ENCODE measurements at places on chromosomes 5 and 9. TPM values are rescaled to one million over a fixed set of nuclear protein-coding genes. Genes with fewer than 3 reads are reported as not detected.

TAS2R1 gene
- not detected for total RNA-seq

GRCh38 chr5:129003232-129003631 is 37.9 kb downstream of the SLC27A6 start:
- DNase-seq = no peak

C9 gene
- total RNA-seq = 0.44 TPM

TMEM252 gene
- total RNA-seq = not detected

BAAT gene
- total RNA-seq = not detected

DNA sequence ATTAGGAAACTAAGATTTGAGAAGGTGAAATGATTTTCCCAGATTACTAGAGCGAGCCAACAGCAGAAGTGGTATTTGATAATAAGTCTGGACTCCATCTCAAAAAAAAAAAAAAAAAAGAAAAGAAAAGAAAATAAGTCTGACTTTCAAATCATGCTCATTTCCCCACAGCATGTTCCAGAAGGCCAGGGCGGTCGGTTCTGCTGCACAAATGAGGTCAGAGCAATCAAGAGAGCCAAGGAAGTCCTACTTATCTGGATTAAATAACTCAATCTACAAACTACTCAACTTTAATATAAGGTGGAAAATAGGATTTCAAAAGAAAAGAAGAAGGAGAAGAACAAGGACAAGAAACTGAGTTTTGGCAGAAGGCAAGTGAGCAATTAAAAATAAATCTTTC is 130.4 kb upstream of the RASA1 start:
- DNase-seq = no peak

RETREG1 gene
- total RNA-seq = not detected

DNA sequence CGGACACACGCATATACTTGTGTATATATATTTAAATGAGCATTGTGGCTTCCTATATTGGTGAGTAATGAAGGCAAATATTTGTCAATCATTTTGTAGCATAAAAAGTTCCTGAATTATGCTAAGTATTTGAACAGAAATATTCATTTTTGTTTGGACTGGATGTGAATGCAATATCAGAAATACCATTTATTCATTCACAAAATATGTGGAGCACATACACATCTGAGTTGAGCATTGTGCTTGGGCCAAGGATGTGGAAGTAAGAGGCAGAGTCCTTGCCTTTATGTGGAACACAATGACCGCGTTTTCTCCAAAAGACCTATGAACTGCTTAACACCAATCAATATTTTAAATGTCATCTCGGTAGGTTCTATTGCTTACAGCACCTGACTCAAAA is 1086.5 kb downstream of the NR2F1-AS1 start:
- DNase-seq = no peak

SPATA31A3 gene
- total RNA-seq = not detected

GRCh38 chr5:102823441-102823874 is 68.4 kb downstream of the PAM start:
- DNase-seq = no peak

DNA sequence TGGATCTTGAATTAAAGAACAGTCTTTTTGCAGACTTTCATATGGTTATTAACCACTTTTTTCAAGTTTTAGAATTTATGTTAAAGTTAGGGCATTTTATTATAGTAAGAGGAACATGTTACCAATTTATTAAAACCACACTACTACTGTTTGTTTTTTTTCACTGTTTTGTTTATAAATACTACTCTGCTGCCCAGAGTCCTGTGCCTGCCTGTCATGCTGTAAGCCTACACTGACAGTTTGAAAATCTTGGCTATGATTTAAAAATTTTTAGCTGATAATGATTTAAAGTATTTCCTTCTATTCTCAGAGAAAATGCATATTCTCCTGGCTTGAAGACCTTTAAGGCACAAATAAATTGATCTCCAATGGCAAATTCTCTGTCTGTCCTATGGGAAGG is 128.7 kb downstream of the RPS23 start:
- no peak for DNase-seq

SMAD5 gene
- 50.6 TPM for total RNA-seq
